ENCODE measurements at places on chromosomes 4 and X.

DNA sequence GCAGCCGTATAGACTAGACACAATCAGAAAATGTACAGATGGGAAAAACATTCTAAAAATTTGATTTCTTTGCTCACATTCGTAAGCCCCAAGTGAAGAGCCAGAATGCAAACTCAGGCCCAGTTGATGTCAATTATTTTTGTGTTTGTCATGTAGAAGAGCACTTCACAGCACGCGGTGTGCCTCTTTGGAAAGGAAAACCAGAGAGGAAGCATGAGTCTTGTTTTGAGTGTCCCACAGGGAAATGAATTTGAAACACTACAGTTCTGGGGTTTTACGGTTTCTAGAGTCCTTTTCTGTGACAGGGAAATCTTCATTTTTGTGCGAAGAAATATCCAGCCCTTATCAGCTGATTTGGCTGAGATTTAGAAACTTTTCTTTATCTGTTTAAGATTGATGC lies 554.6 kb upstream of the BOD1L1 start:
- no peak for DNase-seq

GRCh38 chr4:157992948-157993839 lies 179.6 kb downstream of the GASK1B start:
- DNase-seq = no peak

GRCh38 chr4:184833046-184833838 lies 7.5 kb upstream of the ACSL1 start:
- DNase-seq = no peak

DNA sequence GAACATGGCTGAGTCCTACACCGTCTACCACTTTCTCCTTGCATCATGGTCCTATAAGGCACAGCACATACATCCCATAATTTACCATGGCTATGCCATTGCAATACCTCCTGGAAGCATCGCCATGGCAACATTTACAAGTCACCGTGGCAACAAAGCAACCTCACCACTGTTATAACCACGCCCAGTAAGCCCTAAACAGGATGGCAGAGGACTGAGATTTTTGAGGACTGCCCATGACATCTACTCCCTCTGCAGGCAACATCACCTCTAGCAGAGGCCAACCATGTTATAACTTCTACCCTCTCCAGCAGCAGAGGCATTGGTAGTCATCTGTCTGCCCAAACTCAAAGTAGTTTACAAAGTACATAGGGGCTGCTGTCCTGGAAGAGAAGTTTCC lies 29.7 kb downstream of the BCOR start:
- DNase-seq = no peak

DNA sequence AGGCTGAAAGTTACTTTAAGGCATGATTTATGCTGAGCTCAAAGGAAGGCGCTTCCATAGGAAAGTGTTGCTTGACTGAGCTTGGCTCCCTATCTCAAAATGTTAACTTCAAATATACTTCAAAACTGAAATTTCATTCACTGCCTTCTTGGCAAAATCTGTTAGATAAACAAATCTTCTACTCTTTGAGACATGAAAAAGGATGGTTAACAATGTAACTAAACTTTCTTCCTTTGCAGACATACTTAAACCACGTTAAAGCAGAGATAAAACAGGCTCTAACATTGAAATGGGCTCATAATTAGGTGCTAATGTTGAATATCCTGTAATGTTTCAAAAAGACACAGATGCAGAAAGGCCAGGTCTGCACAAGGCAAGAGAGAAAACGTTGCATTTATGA lies 110.4 kb downstream of the AMELX start:
- no peak for DNase-seq

- DNase-seq = no peak
Measured at GRCh38 chr4:145557720-145558119, 61.5 kb upstream of the MMAA start.

GRCh38 chr4:100799761-100800539 lies 282.1 kb upstream of the EMCN start:
- DNase-seq = no peak
